ENCODE measurements at places on chromosomes 12 and 14.

- no peak for DNase-seq
Observed at GRCh38 chr12:30696103-30696408, 387 bp upstream of the IPO8 start.

GRCh38 chr12:122048151-122048550, 26.5 kb downstream of the BCL7A start:
- no peak for DNase-seq

- no peak for DNase-seq
Observed at GRCh38 chr12:40382217-40382616, 157.4 kb downstream of the LRRK2 start.

DNA sequence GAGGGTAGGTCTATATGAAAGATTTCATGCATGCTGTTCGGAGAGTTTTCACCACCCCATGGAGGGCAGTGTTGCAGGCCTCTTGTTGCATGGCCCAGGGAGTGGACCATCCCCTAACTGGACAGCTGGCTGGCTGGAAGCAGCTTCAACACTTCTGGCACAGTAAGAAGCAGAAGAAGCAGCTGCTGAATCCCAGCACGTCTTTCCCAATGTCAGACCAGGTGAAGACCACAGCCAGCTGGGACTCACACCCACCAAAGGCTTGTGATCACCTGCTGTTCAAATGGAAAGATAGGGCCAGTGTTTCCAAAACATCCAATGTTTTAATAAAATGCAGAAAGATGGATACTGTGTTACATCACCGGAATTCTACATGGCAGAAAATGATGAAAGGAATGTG, 1423.6 kb downstream of the AACS start:
- DNase-seq: no peak

- DNase-seq: no peak
Observed at GRCh38 chr12:44465139-44465538, 411.0 kb downstream of the NELL2 start.

DNA sequence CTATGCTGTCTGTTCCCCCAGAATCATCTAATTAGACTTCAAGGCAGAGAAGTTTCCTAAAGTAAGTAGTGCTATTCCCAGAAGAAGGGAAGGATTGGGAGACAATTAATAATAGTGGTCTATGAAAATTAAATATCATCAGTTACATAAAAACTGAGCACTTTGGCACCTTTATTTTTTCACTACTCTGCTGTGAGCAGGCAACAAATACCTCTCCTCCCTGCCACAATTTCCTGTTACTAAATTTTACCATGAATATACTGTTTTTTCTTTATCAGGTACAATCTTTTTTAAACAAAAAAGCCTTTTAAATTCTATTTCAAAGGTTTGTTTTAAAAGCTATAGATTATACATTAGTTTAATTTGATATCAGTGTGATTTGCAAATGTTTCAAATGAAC, 29.4 kb upstream of the KRAS start:
- no peak for DNase-seq

DNA sequence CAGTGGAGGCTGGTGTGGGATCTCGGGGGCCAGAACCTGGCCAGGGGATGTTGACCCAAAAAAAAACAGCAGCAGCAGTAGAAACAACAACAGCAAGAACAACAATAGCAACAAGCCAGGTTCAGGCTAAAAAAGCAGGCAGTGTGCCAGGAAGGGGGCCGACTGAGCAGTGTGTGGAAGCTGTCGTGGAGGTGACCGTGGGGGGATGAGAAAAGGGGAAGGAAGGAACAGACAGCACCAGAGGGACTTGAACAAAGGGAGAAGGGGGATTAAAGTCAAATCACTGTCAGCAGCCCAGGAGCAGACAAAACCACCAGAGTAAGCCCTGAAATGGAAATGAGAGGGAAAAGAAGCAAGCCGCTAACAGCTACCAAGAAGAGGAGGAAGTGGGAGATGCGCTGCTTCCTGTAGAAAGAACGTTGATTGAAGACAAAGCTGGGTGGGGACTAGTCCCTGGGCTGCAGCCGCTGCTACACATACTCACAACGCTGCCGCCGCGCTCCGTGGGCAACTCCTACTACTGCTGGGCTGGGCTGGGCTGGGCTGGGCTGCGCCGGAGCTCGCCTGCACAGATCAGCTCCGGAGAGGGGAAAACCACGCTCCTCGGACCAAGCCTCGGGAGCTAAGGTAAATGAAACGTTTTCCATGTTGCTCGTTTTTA, at the start of gene GNG2:
GNG2 (plus strand) TSS at position 449 of the 661 bp plus-strand sequence. CDS start 90,067 bp downstream, outside the sequence.
- DNase-seq: peak; percentile 64
